ENCODE measurements at places on chromosomes 5 and 9. TPM values are rescaled to one million over a fixed set of nuclear protein-coding genes. Genes with fewer than 3 reads are reported as not detected.

GRCh38 chr9:114035845-114036801 is 42.0 kb downstream of the AMBP start:
- no peak for DNase-seq

GRCh38 chr9:23789529-23790254 is 36.3 kb downstream of the ELAVL2 start:
- DNase-seq: no peak

GRCh38 chr9:94909250-94909894 is 182.9 kb downstream of the AOPEP start:
- DNase-seq: no peak

DNA sequence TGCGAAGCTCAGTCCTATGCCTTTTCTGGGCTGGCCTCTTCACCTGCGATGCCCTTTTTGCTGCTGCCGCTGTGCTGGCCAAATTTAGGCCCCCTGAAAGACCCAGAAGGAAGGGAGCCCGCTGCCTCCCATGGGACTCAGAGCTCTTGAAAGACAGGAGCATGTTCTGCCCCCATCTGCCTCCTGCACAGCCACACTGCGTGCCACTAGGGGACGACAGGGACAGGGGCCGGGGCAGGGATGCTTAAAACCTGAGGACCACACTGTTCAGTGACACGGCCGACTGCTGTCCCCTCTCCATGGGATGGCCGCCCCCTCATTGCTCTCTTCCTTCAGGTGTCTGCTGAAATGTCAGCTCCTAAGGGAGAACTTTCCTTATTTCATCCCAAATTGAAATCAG is 132.4 kb downstream of the ADAMTS2 start:
- no peak for DNase-seq

The SVEP1 gene
- not detected for total RNA-seq

The LECT2 gene
- not detected for total RNA-seq

Data from natural killer cell treated with Interleukin-12 subunit alpha and Interleukin-12 subunit beta and Interleukin-15 and Interleukin-18, amount 100 ng/mL, for 72 hours (primary cell).